ENCODE measurements at places on chromosomes 2 and 18.

GRCh38 chr2:73925033-73925704 is 1.5 kb upstream of the DGUOK start:
- no peak for DNase-seq

- DNase-seq = no peak
Observed at GRCh38 chr2:28449488-28450395, 46.1 kb upstream of the PLB1 start.

GRCh38 chr18:42707080-42707479 is 408.4 kb downstream of the RIT2 start:
- DNase-seq = no peak

DNA sequence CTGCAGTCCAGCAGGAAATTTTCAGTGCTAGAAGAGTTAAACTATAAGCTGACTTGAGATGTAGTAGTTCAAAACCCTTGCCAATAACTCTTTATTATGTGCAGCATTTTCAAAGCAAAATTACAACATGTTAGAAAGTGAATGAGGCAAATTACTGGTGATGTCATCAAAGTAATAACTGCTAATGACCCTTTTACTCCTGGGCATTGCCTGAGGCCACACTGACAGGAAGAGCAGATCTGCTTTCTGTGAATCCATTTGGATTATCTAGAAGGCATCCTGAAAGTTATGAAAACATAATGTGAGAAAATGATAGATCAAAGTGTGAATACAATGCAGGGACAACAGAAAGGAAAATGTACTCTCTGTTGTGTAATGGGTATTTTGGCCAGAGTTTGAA is 139.6 kb upstream of the TRIB2 start:
- no peak for DNase-seq

DNA sequence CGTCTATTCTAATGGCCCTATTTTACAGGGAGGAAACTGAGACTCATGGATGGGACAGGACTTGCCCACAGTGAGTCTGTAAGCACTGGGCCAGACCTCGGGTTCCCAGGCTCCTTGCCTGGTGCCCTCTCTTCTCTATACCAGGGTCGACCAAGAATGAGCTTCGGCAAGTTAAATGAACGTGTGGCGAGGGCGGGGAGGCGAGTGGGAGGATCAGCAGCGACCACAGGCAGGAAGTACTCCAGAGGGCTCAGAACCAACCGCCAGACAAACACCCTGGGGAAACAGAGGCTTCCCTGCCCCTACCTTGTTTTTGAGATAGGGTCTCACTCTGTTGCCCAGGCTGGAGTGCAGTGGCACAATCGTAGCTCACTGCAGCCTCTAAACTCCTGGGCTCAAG is 177.7 kb upstream of the SMAD2 start:
- no peak for DNase-seq

DNA sequence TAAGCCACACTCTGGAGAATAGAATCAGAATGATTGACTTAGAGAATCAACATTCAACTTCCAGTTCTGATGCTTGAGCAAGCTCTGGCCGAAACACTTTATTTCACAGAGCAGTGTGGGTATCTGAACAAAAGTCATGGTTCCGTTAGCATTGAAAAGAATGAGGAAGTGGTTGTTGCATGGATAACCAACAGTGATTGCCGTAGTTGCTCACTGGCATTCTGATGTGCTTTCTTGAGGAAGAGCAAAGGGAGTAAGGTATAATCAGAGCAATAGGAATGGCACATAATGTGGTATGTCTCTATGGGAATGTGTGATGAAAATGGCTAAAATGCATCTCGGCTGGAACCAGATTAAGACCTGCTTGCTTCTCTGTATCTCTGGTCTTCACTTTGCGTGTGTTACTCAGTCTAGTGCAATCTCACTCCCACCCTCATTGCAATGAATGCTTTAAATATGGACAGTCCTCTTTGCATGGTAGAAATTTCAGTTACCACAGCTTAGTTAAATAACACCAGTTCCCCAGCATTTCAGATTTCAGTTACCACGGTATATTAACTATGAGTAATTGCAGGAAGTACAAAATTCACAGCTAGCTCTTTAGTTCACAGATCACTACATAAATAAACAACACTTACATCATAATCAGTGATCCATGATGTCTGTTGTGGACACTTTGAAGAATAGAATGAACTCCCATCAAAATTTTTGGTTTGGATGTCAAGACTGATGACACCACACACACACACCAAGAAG is 7.8 kb upstream of the RAB12 start:
- no peak for DNase-seq

DNA sequence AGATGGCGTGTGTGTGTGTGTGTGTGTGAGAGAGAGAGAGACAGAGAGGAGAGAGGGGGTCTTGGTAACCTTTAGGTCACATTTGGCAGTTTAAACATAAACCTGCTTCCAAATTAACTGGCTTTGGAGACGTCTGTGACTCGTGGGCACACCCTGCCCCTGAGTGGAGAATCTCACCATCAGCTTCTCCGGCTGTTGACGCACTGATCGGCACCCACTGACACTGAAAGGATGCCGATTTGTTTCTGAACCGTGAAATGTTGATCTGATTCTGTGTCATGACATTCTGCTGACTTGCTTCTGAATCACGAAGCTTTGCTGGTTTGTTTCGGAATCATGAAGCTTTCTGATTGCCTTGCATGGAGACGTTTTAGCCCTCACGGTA is 114.7 kb downstream of the RTP5 start:
- DNase-seq = no peak

GRCh38 chr2:48714245-48714644 is 41.3 kb downstream of the LHCGR start:
- no peak for DNase-seq

DNA sequence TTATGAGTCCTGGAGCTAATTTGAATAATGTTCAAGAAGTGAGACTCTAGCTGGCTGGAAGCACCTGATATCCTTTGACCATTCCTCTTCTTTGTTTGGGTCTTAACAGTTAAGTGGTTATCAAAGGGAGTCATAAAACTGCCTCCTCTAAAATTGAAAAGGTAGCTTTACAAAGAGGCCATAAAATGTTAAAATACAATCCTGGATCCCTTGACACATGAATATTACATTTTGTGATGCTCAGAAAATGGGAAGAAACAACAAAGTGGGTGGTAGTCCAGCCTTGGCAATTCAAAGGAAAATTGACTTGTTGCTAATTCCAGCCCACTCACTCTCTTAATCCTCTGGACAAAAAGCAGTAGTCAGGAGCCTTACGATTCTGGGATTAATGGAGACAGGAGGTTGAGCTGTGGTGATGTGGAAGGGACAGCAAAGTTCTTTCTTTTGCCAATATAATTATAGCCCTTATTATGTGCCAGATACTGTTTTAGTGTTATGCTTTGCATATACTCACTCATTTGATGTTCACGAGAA is 339.2 kb downstream of the PDE11A start:
- no peak for DNase-seq

- peak; percentile 38 for DNase-seq
Observed at GRCh38 chr2:105235388-105236059, 6.0 kb upstream of the GPR45 start.

DNA sequence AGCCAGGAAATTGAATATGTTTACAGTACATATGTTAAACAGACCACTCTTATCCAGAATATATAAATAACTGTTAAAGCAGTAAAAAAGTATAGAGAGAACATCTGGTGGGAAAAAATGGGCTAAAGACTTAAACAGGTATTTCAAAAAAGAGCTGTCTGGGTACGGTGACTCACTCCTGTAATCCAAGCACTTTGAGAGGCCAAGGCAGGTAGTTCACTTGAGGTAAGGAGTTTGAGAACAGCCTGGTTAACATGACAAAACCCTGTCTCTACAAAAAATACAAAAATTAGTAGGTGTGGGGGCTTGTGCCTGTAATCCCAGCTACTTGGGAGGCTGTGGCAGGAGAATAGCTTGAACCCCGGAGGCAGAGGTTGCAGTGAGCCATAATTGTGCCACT is 171.4 kb upstream of the FSIP2 start:
- DNase-seq = no peak

DNA sequence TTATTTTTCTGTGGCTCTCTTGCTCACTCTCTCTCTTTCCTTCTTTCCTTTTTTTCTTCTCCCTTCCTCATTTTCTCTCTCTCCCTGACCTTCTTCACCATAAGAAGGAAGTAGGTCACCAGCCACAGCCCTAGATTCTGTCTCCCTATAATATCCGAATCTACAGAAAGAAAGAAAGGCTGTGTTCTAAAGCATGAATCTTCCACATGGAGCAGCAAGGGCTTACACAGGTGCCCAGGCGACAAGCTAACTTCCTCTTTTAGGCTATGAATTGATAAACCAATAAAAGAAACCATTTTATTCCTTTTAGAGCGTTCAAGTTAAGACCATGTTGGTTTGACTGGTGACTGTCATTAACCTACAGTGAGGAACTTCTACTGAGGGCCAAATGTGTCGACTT is 49.3 kb downstream of the CACNB4 start:
- DNase-seq = no peak

DNA sequence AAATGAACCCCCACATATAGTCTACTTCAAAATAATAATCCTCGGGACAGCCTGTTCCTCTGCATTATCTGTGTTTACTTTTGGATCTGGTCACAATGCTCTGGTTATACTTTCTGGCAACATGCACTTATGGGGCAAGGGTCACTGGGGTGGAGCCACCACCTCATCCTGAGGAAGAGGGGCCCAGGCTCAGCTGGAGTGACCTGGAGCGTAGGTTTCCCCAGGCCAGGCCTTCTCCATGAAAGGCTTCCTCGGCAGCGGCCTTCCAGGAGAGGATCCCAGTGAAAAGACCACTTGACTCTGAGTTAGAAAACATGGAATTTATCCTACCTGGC is 237.4 kb downstream of the SETBP1 start:
- DNase-seq = no peak

DNA sequence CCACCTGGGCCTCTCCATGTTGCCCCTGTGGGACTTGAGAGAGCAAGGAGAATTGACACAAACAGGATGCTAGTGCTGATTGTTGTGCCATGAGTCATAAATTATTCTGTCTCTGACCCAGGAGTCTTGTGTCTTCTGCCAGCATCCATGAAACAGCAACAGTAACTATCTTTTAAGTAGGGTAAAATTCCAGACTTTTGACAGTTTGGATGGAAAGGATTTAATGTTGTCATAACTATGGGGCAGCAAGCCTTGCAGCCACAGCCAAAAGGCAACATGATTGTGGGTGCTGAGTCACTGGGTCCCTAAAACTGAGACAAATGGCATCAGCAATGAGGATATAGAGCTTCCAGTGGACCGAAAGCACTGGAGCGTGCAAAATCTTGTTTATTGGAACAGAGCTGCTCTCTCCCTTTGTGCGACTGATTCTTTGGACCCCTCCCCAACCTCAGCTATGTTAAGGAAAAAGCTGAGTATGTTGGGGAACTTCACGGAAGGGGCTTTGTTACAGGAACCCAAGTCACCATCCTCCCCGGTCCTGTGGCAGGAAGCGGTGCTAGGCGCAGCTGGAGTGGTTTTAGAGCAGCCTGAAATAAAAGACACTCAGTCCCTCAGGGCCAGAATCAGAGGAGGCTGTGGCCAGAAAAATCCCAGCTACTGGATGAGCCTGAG is 9.6 kb upstream of the ITPRIPL1 start:
- DNase-seq = no peak

DNA sequence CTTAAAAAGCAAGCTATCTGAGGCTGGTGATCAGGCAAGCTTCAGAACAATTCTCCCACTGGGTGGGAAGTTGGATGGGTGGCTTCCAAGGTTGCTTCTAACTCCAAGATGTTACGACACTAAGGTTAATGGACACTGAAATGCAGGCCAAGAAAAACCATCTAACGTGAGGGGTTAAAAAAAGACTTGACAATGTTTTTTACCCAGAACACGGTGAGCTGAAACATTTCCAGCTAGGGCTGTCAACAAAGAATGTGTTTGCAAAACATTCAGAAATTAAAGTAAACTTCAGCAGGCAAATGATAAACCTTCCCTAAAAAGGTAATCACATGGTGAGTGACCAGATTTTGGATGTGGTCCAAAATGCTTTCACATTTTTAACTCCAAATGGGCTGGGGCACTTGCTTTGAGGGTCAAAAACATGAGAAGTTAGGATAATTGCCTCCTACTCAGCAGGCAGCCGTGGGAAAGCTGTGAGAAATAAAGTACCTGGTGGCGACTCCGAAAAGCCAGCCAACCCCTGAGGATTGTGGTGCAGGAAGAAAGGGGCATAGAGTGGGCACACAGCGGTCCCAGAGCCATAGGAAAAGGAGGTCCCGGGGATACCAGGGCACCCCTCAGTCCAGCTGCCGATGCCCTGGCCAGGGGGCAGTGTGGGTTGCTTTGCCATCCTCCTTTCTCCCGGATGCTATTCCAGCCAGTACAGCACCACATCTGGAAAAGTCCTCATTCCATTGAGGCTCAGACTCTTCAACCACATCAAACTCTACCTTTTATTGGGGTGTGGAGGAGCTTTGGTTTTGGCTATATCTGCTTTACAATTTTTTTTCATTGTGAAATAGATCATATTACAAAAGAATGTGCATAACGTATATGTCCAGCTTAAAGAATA is 90.0 kb upstream of the ATL2 start:
- no peak for DNase-seq

- no peak for DNase-seq
Observed at GRCh38 chr2:207251573-207252192, 85.9 kb upstream of the KLF7 start.

DNA sequence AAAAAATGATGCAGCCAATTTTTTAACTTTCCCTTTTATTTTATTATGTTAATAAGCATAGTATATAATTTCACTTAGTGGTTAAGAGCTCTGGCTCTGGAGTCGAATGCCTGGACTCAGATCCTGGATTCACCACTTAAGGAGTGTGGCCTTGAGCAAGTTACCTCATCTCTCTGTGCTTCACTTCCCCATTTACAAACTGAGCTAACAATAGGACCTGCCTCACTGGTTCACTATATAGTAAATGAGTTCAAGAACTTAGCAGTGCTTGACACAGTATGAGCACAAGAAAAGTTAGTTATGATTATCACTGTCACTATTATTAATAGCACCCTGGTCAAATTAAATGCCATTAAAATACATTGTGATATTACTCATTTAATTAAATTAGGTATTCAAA is 30.6 kb downstream of the SCN3A start:
- no peak for DNase-seq

GRCh38 chr2:15172825-15173224 is 388.3 kb downstream of the NBAS start:
- DNase-seq = no peak

GRCh38 chr18:77481541-77481940 is 231.9 kb downstream of the GALR1 start:
- DNase-seq = no peak

GRCh38 chr18:33804258-33804657 is 226.2 kb downstream of the ASXL3 start:
- peak; percentile 18 for DNase-seq

- DNase-seq = no peak
Observed at GRCh38 chr2:62768615-62769014, 63.1 kb downstream of the EHBP1 start.

GRCh38 chr2:101052147-101052546 is 50.1 kb downstream of the RPL31 start:
- no peak for DNase-seq

Data from NCI-H524 treated with DMSO at 0.1 percent for 48 hours (cell line).